GM23248 (cell line): ENCODE measurements at places on chromosomes 16 and 17.

- DNase-seq, result no peak
Measured at GRCh38 chr17:72433797-72434196, 313.0 kb downstream of the SOX9 start.

DNA sequence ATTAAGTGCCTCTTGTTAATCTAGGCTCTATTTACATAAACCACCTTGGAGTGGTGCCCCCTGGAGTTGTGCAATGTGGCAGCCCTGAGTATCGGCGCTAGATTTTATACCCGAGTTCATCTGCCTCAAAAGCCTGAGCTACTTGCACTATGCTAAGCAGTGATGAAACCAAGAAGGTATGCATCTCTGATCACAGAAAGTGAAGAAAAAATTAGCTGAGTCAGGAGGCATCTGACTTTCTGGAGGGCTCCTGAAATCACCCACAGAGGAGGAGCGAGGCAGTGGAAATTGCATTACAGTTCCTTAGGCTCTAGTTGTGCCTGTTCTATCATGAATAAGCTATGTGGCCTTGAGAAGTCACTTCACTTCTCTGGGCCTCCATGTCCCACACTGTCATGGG lies 80.3 kb upstream of the PSMD7 start:
- DNase-seq, result no peak

DNA sequence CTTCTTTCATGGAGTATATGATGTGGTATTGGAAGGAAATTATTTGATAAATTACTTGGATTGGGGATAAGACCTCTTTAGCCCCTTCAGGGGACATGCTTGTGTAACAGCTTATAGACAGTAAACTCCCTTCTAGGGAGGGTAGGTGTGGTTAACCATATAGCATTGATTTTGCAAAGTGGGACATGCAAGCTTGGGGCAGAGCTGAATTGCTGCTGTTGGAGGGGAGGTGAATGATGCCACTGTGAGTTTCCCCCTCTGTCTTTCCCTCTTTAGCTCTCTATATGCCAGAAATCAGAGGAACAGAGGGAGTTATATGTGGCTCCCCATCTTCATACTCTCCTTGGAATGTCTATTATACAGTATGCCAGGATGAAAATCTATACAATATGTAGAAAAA lies 54.7 kb downstream of the WSCD1 start:
- no peak for DNase-seq

GRCh38 chr17:57860414-57860999 lies 10.7 kb upstream of the MRPS23 start:
- peak; percentile 21 for DNase-seq

DNA sequence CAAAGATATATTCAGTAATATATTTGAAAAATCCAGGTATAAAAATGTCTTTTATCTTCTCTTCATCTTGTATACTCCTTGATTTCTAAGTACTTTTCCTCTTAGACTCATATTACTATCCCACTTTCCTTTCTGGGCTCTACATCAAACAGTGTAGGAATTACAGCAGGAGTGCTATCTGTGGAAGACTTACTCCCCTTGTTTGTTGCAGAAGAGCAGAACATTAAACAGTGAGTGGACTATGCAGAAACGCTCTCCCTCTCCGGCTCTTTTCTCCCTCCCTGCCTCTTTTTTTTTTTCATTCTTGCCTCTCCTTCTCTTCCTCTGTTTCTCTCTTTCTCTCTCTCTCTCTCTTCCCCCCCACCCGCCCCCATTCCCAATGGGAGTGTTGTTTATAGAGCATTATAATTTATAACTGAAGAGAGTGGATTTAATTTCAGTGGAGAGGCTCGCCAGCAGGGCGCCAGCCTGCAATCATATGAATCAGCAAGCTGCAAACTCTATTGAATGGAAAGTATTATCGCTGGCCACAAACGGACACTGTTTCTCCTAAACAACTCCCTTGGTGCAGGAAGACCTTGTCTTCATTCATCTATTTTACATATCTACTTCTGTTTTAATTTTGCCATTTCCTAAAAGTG lies 242.3 kb upstream of the TBX2 start:
- peak; percentile 83 for DNase-seq

DNA sequence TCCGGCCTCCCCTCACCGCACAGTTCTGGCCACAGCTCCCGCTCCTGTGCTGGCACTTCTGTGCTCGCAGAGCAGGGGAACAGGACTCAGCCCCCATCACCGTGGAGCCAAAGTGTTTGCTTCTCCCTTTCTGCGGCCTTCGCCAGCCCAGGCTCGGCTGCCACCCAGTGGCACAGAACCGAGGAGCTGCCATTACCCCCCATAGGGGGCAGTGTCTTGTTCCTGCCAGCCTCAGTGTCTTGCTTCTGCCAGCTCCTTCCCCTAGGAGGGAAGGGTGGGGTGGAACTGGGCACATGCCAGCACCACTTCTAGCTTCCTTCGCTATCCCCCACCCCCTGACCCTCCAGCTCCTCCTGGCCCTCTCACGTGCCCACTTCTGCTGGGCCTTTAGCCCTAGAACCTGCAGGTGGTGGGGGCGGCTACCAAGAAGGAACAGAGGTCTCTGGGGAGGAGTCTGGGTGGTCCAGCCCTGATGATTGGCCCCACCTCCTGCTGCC lies 645 bp upstream of the ELMO3 start:
- DNase-seq, result peak; percentile 65

GRCh38 chr16:73232555-73233328 lies 184.8 kb upstream of the ZFHX3 start:
- DNase-seq, result no peak

DNA sequence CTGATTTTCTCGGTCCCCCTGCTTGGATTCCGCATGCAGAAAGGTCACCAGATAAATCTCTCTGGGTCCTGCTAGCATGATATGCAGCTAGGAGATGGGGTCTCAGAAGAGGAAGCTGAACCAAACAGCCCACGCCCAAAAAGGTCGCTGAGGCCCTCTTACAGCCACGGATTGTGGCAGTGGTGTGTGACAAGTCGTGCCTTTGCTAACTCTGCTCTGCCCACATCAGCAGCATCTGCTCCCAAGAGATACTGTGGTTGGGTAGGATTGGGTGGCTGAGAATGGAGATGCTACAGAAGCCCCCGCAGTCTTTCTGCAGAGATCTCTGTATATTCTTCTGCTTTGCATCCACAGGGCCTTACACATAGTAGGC lies 15.2 kb upstream of the SKAP1 start:
- no peak for DNase-seq

GRCh38 chr16:10871157-10871991 lies 5.6 kb upstream of the CIITA start:
- peak; percentile 94 for DNase-seq

GRCh38 chr17:38730526-38731379 lies 612 bp downstream of the CISD3 start:
- peak; percentile 81 for DNase-seq

DNA sequence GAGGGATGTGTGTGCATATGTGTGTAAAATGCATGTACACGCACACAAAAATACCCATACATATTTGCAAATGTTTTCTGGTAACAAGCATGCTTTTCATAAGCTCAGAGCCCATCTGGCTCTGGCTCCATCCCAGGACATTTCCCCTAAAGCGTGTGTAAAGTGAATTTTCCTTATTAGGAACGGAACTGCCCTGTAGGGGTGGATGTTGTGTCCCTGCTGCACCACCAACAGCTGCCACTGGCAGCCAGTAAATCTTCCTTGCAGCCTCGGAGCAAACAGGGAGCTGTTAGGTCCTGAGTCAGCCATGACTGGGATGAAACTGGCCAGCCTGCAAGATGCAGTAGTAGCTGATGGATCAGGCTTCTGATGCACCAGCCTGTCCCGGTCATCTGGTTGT lies 393.5 kb downstream of the UTP18 start:
- DNase-seq, result no peak

- DNase-seq, result no peak
Measured at GRCh38 chr17:17025621-17026020, 16.6 kb upstream of the MPRIP start.

DNA sequence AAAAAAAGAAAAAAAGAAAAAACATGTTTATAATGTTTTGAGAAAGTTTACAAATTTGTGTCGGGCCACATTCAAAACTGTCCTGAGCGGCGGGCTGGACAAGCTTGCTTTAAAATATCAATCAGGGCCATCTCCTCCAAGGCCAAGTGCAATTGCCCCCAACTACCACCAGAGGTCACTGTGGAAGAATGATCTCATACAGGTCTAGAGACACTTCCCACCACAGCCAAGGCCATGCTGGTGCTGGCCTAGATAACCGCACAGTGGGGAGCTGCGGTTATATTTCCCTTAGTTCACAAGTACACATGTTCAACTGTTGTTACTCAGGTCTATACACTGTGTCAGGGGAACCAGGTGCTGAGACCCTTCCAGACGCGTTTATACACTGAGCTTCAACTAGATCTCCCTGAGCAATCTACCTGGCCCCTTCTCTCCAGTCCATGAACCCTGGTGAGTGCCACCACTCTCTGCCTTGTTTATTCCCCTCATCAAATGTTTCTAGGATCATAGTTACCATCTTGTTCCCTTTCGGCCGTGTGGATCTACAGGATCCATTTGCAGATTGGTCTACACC lies 83.8 kb upstream of the CCL2 start:
- peak; percentile 65 for DNase-seq

DNA sequence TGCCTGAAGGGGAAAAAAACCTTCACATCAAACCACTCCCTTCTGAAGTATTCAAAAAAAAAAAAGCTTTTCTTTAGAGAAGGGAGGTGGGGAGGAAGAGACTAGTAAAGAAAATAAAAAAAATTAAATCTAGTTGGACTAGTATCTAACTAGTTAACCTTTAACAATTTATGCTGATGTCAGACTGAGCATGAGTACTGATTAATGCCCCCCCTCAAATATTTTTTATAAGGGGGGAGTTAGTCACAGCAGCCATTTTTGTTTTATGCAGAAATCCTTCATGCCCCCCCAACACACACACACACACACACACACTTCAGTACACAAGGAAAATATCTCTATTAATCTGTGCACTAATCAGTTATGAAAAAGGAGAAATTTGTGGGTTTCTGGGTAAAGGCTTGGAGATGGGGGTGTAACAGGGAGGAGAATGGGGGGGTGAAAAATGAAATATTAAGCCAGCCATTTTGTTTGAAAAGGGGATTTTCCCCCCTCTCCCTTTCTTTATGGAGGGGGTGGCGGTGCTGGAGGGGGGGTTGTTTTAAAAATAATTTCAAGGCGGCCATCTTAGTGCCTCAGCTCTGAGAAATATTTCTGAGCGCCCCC lies 4.7 kb upstream of the CHD3 start:
- DNase-seq, result peak; percentile 54

- DNase-seq, result no peak
Measured at GRCh38 chr16:68275611-68276191, 11.4 kb downstream of the SLC7A6 start.

DNA sequence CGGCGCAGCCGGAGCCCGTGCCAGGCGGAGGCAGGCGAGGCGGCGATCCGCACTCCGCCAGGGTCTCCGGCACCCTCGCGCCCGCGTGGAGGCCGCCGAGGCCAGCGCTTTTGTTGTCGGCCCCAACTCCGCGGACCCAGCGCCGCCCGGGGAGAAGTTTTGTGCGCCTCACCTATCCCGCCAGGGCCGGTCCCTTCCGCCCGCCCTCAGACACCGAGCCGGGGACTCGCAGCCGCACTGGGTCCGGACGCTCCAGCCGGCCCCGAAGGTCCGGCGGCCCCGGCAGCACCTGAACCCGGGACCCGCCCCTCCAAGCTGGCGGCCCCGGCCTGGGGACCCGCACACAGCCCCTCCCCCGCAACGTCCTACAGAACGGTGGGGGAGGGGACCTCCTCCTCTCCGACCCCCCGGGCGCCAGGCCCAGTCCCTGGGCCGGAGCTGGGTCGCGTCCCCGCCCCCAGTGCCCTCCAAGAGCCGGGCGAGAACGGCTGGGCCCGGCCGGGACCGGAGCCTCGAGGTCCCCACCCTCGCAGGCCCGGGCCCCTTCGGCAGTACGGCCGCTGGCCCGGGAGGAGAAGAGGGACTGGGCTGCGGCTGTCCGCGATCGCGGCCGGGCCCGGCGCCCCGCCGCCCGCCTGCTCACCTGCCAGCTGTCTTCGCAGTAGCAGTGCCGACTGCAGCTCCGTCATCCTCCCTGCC lies 698 bp downstream of the UBE2G1 start:
- peak; percentile 59 for DNase-seq

GRCh38 chr16:18827890-18828289 lies 26.5 kb upstream of the ARL6IP1 start:
- DNase-seq, result no peak

DNA sequence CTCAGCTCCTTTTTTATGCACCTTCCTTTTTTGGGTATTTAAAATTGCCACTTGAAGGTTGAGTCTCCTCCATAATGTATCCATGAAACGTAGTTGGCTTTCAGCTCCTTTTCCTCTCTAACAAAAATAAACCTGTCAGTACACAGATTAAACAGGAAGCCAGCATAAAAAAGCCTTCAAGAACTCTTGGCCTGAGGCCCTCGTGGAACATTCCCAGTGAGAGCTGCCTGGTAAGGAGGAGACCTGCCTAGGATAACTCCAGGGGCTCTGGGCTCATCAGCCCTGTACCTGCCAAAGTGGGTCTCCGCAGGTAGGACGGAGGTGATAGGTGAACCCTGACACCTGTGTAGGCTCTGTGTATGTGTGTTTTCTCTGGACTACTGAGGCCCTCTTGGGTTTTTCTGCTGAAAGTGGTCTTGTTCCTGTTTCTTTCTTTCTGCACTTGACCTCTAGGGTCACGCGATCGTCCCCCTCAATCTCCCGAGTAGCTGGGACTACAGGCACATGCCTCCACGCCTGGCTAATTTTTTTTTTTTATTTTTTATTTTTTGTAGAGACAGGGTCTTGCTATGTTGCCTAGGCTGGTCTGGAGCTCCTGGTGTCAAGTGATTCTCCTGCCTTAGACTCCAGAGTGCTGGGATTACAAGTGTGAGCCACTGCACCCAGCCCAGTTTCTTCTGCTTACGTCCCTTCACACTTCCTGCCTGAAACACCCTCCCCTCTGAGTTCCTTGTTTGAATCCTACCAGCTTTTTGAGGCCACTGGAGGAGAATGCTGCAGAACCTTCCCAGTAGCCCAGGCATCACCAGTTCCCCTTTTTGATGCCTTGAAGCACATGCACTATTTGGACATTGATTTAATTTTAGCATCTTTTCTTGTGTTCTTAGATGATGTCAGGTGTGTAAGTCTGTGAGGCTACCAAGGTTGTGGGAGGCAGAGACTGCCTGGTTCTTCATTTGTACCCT lies 9.8 kb downstream of the PGS1 start:
- no peak for DNase-seq

GRCh38 chr17:32976605-32977004 lies 15.0 kb upstream of the SPACA3 start:
- no peak for DNase-seq

GRCh38 chr16:48511716-48512115 lies 98.3 kb downstream of the N4BP1 start:
- DNase-seq, result peak; percentile 36

GRCh38 chr17:41294016-41294415 lies 8.6 kb downstream of the KRTAP29-1 start:
- DNase-seq, result no peak

GRCh38 chr16:81632392-81633146 lies 146.5 kb upstream of the PLCG2 start:
- DNase-seq, result peak; percentile 46
